ENCODE measurements at places on chromosomes 2 and 18. TPM values are rescaled to one million over a fixed set of nuclear protein-coding genes. Genes with fewer than 3 reads are reported as not detected.

Gene CRYGC
- not detected for total RNA-seq

Gene AKAIN1
- not detected for total RNA-seq

Gene ALKAL2
- 0.28 TPM for total RNA-seq

Gene CAVIN2
- total RNA-seq, result not detected

Gene TFCP2L1
- total RNA-seq, result 0.12 TPM

Gene GFPT1
- total RNA-seq, result 50.6 TPM

Gene CYRIA
- 1.8 TPM for total RNA-seq

Gene CD8A
- total RNA-seq, result 1.3 TPM

Gene STRADB
- 18.5 TPM for total RNA-seq

Gene LYPD1
- total RNA-seq, result not detected

Gene CRYGD
- not detected for total RNA-seq

Gene WNT10A
- 0.28 TPM for total RNA-seq

Gene NT5DC4
- not detected for total RNA-seq

Gene CROCC2
- not detected for total RNA-seq

Gene PRSS56
- total RNA-seq, result not detected

Gene MYOM1
- 0.75 TPM for total RNA-seq

Gene BOLL
- not detected for total RNA-seq

Gene PCBP1
- 447 TPM for total RNA-seq

Gene UPP2
- total RNA-seq, result not detected

Gene CHRNG
- total RNA-seq, result not detected

Gene NDC80
- total RNA-seq, result 42.4 TPM

Gene TWIST2
- not detected for total RNA-seq

Gene SERPINB12
- not detected for total RNA-seq

Gene LDAH
- total RNA-seq, result 37.7 TPM

Gene CFAP53
- 0.38 TPM for total RNA-seq

Gene NTSR2
- not detected for total RNA-seq

Gene LDLRAD4
- total RNA-seq, result 36.5 TPM

Gene FAM228A
- total RNA-seq, result not detected

Gene PRKAG3
- total RNA-seq, result not detected

Gene IL37
- total RNA-seq, result not detected

Gene ALK
- total RNA-seq, result not detected

Gene TSPYL6
- not detected for total RNA-seq

Gene DUSP19
- 1.0 TPM for total RNA-seq

Gene SLC9A4
- total RNA-seq, result 0.07 TPM

Gene IL1R1
- 1.7 TPM for total RNA-seq

Gene FKBP7
- total RNA-seq, result 4.9 TPM

Gene INPP5D
- 43.6 TPM for total RNA-seq

Gene STAT4
- 47.9 TPM for total RNA-seq

Gene KRTCAP3
- total RNA-seq, result 4.6 TPM
